ENCODE measurements at places on chromosomes 1 and 21.

DNA sequence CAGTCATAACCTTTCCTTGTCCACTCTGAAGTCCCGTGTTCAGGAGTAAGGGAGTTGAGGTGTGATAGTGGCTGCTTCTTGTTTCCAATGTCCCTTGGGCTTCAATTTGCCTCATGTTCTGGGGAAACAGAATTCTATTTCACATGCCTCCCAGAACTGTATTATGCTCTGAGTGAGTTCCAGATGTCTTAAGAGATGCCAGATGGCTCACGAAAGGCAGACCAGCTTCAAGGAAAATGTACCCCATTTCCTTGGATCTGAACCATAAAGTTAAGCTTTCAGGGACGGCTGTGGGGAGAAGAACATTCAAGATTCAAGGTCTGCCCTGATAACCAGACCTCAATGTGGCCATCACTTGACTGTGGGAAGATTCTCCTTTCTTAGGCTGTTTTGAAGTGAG, 42.4 kb downstream of the C1orf87 start:
- DNase-seq, result no peak

DNA sequence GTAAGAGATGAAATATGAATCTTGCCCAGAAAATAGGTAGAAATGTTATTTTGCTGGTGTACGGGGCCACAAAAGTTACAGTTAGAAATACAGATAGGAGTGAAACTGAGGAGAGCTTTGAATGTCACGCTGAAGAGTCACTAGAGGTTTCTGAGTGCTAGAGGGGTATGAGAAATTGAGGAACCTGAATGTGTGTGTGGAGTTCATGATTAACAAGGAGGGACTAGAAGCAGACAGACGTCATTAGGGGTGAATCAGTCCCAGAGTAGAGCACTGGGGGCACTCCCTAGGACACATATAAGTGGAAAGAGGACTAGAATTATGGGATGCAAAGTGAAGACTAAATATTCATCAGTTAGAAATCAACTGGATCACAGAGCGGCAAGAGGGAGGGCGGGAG, 188.9 kb upstream of the MAP1LC3C start:
- DNase-seq, result no peak

DNA sequence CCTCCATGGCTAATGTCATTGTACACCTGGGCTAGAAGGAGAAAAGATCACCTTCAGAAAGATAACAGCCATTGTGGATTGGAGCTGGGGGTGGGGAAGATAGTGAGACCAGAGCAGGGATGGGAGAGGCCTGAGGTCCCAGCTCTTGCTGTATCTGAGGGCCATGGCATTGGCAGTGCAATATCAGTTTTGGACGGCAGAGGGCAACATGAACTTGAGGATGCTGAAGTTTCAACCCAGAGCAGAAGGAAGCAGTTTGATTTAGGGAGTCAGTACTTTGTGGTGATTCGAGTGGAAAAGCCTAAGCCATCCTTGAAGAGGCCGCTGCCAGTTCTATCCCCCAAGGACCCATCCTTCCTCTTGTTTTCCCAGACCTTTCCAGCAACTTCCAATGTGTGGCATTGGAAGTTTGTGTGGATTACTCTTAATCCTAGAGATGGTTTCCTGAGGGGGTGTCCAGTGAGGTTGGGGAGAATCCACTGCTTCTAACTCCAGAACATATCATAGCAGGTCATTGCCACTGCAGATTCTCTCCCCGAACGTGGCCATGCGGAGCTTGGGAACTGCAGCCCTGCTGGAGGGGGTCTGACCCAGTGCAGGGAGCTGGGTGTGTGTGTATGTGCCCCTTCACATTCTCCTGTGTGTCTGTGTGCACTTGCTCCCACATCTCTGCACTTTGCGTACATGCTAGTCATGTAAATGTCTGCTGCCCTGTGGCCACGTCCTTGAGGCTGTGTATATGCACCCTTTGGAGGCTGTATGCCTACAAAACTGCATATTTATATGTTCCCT, 24.1 kb downstream of the SLC26A9 start:
- DNase-seq, result peak; percentile 24

- DNase-seq, result no peak
These were observed 229.2 kb downstream of the RHOU start for GRCh38 chr1:228964178-228965089.

DNA sequence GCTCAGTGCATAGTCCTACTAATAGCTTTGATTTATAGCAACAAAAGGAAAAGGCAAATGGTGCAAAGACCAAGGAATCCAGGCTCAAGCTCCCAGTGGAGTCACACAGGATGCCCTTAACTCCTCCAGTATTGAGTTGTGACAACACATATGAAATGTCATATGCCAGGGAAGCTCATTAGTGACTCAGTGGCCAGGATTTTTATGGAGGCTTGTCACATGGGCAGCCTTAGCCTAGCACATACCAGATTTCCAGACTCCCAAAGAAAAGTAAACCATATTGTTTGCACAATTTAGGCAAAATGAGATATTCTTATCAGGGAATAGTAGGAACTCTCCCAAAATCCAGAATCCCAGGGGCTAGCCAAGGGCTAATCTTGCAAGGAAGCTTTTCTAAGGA, 129.2 kb downstream of the MAGI3 start:
- DNase-seq, result no peak

- no peak for DNase-seq
These were observed 509.4 kb downstream of the SMYD3 start for GRCh38 chr1:245997471-245998258.

- no peak for DNase-seq
These were observed 235.2 kb downstream of the DISC1 start for GRCh38 chr1:231861541-231862481.

- DNase-seq, result no peak
These were observed 211.4 kb upstream of the NRIP1 start for GRCh38 chr21:15276243-15276642.

DNA sequence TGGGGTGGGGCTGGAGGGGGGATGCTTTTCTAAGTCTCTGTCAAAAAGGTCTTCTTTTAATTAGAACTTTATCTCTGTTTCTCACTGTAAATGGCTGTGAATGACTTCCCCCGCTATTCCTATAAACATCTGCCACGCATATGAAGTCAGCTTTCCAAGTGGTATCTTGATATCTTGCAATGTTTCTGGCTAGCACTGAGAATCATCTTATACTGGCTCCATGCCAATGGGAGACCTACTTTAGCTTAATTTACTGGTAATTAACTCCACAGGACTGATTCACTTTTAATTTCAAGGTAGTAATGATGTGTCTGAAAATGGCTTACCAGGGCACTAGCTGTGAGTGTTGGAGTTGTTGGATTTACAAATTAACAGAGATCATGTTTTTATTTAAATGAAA, 4.3 kb downstream of the GPR88 start:
- DNase-seq, result no peak

GRCh38 chr21:36156815-36157670, at the start of gene DOP1B:
Gene DOP1B (plus strand): TSS chr21:36156824. CDS start chr21:36164734, 7,910 bp downstream.
- DNase-seq, result no peak

DNA sequence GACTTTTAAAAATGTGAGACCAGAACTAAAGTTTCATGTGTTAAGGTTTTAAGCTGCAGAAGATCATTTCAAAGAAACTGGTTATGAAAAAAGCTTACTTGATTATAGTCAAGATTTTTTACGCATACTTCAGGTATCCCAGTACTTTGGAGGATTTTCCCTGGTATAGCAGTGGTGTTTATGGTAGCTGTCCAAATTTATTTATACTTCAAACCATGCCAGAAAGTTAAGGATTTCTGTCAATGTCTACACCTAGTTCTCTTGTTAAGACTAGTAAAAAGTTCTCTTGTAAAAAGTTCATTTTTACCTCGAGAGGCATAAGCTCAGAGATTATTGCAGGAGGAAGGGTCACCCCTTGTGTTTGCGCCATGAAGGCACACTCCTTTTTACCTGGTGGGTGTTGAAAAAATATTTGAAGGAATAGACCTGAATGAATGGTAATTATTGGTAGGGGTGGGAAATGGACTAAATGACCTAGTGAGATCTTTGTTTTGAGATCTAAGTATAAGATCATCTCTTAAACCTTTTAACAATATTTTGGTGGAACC, 2.8 kb downstream of the DYRK1A start:
- no peak for DNase-seq

DNA sequence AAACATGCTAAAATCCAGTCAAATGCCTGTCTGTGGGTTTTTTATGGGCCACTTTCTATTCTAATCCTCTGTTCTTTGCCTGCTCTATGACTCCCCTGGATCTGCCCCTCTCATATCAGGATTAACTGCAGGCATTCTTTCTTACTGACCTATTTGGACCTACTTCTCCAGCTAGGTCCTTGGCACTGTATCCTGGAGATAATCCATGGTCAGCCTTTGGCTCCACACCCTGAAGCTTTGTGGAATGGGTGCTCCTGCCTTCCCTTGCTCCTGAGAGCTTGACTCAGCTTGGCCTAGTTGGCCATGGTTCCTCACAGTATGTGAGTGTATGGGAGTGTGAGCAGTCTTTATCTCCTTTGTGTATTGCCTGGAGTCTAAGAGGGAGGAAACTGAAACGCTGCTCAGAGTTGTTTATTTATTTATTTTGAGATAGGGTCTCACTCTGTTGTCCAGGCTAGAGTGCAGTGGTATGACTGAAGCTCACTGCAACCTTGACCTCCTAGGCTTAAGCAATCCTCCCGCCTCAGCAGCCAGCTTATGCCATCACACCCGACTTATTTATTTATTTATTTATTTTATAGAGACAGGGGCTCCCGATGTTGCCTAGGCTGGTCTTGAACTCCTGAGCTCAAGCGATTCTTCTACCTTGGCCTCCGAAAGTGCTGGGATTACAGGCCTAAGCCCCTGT, 28.7 kb upstream of the CDC14A start:
- no peak for DNase-seq

DNA sequence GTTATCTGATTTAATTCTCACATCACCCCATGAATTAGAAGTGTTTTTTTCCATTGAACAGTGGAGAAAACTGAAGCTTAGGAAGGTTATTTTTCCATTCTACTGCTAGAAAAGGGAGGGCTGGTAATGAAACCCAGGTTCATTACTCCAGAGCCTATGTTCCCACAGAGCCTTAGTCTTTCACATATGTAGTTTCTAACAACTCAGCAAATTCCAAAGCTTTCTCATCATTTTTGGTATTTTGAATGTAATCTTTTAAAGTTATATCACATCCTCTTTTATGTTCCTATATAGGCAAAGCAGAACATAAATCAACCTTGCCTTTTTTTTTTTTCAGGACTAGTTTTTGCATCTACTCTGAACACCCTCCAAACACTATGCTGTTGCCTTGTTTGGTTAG, 131.9 kb upstream of the BEND5 start:
- DNase-seq, result no peak

- DNase-seq, result no peak
These were observed 129.4 kb downstream of the SMYD3 start for GRCh38 chr1:246377625-246378153.

DNA sequence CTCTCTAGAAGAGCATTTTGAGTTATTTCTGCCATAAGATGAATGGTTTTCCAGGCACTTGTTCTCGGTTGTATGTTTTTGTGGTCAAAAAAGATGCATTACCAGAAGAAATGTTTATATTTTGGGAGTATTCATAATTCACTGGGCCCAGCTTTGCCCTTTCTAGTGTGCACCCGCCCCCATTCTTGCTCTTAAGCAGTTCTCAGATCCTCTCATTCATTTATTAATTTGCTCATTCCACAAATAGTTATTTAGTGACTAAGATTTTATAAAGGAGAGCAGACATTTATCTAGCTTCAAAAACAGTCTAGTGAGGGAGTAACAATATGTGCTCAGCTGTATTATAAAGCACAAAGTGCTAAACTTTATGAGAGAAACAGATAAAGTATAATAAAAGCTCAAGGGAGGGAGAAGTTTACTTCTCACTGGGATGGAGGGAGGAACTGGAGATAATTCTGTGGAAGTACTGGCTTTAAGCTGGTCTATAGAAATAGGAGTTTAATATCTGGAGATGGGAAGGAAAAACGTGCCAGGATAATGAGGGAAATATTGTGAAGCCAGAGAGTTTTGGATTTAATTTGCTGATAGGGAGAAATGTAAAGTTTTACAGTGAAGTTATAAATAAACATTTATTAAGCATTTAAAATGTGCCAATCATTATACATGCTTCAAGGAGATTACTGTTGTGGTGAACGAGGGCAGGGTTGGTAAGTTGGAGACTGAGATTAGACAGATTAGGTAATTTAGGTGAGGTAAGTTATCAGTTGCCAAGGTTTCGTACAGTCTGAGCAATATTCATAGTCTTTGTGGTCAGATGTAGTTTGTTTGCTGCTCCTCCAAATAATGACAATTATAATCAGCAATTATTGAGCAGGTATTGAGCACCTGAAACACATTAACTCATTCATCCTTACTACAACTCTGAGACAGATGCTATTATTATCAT, 9.1 kb upstream of the MACF1 start:
- no peak for DNase-seq

DNA sequence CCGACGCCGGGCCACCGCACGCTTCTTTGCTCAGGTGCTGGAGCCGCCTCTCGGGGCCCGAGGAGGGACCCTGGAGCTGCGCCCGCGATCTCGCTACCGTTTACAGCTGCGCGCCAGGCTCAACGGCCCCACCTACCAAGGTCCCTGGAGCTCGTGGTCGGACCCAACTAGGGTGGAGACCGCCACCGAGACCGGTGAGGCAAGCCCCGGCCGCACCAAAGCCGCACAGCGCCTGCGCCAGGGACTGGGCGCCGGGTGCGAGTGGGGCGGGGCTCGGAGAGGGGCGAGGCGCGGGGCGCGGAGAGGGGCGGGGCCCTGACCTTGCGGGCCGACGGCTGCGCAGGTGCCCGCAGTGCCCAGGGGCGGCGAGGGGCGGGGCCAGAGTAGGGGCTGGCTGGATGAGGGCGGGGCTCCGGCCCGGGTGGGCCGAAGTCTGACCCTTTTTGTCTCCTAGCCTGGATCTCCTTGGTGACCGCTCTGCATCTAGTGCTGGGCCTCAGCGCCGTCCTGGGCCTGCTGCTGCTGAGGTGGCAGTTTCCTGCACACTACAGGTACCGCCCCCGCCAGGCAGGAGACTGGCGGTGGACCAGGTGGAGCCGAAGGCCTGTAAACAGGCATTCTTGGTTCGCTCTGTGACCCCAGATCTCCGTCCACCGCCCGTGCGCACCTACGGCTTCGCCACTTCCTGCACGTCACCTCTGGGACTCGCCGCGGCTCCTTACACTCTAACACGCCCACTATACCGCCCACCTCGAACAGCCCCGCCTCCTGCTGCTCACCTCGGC, 9.8 kb upstream of the CDC20 start:
- no peak for DNase-seq

- no peak for DNase-seq
These were observed 50.7 kb downstream of the YARS1 start for GRCh38 chr1:32766328-32766972.

DNA sequence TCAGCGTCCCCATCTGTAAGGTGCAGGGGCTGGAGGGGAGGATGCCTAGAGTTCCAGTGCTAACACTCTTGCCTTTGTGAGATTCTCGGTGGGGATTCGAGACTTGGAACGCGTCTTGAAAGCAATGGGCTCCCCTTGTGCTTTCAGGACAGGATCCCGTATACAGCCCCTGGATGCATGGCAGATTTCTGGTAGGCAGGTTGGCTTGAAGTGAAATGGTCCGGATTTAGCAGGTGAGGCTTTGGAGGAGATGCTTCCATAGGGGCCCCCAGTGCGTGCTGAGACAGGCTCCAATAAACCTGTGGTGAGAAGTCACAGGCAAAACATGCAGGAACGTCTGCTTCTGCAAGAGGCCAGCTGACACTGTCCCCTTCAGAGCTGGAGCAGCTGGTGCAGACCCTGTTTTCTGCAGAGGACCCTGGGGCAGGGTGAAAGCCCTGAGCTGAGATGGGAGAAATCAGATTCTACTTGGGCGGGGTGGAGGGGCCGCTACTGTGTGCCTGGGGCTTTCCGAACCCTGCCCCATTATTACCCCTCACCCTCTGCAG, 270.4 kb downstream of the PTPRU start:
- DNase-seq, result no peak

GRCh38 chr1:172467446-172467845, 23.6 kb upstream of the PIGC start:
- DNase-seq, result no peak

- DNase-seq, result no peak
These were observed 63.1 kb downstream of the CDC42BPA start for GRCh38 chr1:227255086-227255732.
